A549 (cell line): ENCODE measurements at places on chromosomes 11 and 22. TPM values are rescaled to one million over a fixed set of nuclear protein-coding genes. Genes with fewer than 3 reads are reported as not detected.

ZNF195 gene
- polyA plus RNA-seq = 17.3 to 22.0 TPM (median 21.8 TPM) in 3 replicates

OMP gene
- polyA plus RNA-seq = not detected in 3 replicates

- DNase-seq = peak; percentile 0
Observed at GRCh38 chr22:34334893-34335292, 414.6 kb upstream of the LARGE1 start.

NAALAD2 gene
- not detected in 3 replicates for polyA plus RNA-seq

- DNase-seq = peak; percentile 67
Observed at GRCh38 chr11:43579171-43579918, 101.2 kb upstream of the HSD17B12 start.

GRCh38 chr11:60854847-60855725 lies 664 bp downstream of the PTGDR2 start:
- DNase-seq = no peak

DNA sequence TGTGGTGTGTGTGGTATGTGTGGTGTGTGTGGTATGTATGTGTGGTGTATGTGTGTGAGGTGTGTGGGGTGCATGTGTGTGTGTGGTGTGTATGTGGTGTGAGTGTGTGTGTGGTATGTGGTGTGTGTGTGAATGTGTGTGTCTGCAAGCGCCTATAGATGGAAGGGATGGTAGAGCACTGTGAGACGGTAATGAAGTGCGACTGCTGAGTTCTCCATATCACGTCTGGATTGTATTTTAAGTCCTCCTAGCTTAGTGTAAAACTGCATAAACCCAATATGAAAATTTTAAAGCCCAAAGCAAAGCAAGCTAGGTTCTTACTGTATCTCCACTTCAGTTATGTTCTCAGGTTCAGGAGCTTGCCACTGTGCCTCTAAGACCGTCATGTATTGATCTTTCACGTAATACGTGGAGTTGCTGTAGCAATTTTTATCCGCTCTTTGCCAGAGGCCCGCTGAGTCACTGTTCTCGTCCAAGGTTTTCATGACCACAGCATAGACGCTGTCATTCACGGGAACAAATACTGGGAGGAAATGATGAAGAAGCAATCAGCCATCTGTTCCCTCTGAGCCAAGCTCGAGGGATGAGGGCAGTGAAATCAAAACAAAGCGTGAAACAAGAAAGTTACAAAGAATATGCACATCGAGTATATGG lies 5.5 kb downstream of the PLET1 start:
- DNase-seq = no peak

DNA sequence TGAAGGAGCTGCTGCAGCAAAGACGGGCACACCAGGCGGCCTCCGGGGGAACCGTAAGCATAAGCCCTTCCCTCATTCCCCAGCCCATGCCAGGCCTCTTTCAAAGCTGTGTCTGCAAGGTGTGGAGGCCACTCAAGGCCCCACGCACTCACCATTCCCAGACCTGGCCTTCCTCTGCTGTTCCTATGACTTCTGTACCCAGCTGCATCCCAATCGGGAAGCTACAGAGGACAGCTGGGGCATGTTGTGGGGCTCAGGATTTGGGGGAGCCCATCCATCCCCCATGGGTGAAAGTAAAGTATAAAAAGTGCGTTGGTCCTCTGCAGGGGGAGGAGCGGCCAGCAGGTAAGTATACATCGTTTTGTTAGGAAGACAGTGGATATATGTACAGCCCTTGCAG lies 2.2 kb downstream of the POU2AF3 start:
- DNase-seq = no peak

GRCh38 chr11:117314840-117315239 lies 1.2 kb downstream of the BACE1 start:
- DNase-seq = no peak

- DNase-seq = no peak
Observed at GRCh38 chr22:31436132-31436531, 36.7 kb downstream of the DRG1 start.

GRCh38 chr11:44555031-44555800 lies 10.2 kb upstream of the CD82 start:
- no peak for DNase-seq

- DNase-seq = no peak
Observed at GRCh38 chr11:113202431-113202830, 112.0 kb upstream of the TTC12 start.

DNA sequence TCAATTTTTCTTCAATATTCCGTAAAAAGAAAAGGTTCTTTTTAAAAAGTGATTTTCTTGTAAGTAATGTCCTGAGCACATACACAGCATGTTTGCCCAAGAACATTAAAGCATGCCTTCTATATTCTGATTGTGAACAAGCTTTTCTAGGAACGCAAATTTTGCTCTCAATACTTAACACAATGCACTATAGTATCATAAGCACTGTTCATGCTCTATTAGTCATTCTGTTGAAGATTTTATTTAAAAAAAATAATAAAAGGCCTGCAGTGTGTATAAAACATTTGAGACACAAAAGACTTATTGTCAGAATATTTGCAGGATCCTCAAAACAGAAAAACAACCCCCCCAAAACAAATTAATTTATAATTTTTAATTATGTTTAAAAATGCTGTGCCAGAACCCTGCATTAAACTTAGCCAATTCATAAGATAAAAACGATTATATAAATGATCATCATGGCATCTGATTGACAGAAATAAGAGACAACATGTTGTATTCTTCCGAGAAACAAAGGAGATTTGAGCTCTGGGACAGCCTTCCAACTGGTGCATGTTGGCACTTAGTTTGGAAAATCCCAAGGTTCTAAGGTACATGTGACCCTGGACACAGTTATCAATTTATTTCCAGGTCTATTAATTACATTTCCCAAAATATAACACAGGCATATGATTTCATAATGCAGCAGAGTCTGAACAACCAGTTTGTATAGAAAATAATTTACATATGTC lies 13.1 kb downstream of the MTMR2 start:
- DNase-seq = no peak

- DNase-seq = no peak
Observed at GRCh38 chr11:94751786-94752185, 16.4 kb upstream of the AMOTL1 start.

KRTAP5-8 gene
- polyA plus RNA-seq = not detected in 3 replicates

DNA sequence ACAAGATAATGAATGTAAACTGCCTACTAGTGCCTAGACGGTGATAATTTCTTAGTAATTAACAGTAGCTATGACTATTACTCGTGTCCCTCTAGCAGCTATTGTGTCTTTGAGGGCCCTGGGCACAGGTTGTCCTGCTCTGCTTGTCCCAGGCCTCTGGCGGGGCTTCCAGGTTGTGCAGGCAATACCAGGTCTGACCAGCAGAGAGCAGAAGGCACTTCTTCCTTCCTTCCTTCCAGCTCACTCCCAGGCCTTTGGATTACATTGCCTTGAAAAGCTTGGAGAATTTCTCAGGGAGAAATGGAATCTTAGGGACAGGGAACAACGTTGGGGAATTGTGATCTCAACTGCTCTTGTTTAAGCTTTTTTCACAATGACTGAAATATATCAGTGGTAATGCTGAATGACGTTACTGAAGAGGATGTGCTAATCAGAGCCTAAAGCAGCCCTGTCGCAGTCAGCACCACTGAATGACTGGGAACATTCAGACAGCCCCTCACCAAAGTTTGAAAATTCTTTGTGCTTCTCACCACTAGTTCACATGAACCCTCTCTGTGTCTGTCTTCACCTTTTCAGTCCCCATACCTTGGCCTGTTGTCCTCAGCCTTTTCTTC lies 8.4 kb upstream of the CCKBR start:
- DNase-seq = peak; percentile 82

GRCh38 chr22:40932396-40932795 lies 18.8 kb upstream of the RBX1 start:
- DNase-seq = no peak

GRCh38 chr22:27512283-27512761 lies 289.2 kb downstream of the MN1 start:
- DNase-seq = no peak

IMMP1L gene
- 97.4 to 135 TPM (median 115 TPM) in 3 replicates for polyA plus RNA-seq

YPEL4 gene
- polyA plus RNA-seq = 0.04 to 0.06 TPM in 2 of 3 replicates, not detected in the other

DENND6B gene
- 1.7 to 2.3 TPM (median 1.9 TPM) in 3 replicates for polyA plus RNA-seq

RTN4R gene
- 2.1 to 2.8 TPM (median 2.7 TPM) in 3 replicates for polyA plus RNA-seq

HTR3B gene
- not detected in 3 replicates for polyA plus RNA-seq

DNA sequence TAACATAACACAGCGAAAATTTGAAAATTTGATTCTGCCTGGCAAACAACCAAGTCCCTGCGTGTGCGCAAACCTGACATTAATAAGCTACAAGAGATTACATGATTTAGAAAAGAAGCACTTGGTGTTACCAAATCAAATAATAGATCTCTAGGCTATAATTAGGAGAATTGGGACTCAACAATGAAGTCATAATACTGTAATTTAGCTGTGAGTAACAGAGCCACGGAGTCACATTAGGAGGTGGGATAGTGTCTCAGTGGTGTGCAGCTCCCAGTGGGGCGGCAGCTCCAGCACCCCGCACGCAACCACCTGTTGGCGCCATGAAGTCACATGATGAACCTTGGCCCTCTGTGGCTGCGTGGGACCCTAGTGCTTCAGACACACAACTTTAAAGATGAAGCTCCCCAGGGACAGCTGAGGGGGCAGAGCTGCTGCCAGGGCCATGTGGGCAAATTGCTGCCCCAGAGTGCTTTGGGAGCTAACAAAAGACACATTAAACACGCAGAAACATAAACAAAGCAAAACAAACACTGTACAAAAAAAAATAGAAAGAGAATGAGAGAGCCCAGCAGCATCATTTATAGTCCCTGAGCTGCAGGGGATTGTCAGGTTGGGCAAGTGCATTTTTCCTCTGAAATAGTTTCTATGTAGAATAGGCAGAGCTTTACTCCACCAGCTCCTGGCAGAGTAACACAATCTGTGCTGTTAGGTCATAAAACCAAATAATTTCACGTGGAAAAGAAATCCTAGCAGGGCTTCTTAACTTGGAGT lies 605.6 kb downstream of the SOX6 start:
- no peak for DNase-seq

GRCh38 chr11:729492-730074 lies 17.7 kb upstream of the TALDO1 start:
- DNase-seq = no peak

FGF4 gene
- polyA plus RNA-seq = not detected in 3 replicates

DNA sequence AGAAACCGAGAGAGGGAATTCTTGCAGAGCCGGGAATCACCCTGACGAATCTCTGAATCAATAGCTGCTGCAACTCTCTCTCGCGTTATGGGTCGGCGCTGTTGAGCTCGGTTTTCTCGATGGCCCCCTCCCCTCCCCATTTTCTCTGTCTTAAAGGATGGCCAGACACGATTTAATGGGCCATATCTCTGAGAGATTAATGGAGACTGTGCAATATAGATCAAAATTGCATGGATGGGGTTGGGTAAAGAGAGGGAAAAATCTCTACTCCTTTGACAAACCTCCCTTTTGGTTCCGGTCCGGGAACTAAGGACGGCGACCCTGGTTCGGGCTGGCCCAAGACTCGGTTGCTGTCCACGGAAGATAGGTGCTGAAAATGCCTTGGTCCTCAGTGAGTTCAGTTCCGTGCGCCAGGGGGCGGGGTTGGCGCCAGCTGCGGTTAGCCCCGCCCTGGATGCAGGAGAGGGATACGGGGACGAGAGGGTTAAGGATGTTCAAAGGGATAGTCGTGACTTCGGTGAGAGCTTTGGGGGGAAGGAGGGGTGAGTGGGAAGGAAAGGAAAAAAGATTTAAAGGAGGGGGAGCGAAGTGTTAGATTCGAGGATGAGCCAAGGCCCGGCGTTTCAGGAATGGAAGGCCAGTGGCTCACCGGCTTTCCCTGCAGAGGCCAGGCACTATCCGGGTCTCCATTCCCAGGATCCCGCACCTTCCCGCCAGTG lies 103.6 kb upstream of the HSD17B12 start:
- peak; percentile 62 for DNase-seq

VPREB1 gene
- polyA plus RNA-seq = not detected in 3 replicates

GRCh38 chr11:83249445-83249844 lies 36.7 kb downstream of the CCDC90B start:
- DNase-seq = no peak

DNA sequence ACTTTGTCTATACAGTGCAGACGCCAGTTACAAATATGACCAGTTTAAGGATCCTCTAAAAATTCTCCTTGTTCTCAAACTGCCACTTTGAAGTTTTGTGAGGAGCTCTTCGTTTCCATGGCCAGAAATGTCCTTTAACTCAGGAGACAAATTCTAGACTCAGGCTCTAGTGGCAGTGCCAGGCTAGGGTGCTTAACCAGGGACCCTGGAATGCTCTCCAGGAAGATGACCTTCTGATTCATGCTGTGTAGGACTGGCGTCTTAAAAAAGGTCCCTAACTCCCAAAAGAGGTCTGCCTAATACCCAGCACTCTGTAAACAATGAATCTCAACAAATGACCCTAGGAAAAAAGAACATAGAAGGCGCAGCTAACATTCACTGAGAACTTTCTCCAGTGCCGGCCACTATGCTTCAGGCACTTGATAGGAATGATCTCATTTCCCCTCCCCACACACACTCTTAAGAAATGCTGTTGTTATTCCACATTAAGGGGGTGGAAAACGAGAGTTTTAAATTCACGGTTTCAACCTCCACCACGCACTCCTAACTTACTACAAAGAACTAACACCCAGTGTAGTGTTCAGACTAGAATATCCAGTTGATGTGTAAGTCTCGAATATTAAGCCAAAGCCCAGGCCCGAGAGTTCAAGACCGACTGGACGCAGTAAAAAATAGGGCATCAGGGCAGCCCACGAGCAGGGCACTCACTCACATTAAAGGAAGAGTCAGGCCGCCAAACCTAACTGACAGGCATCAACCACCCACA lies 747 bp downstream of the NXF1 start:
- DNase-seq = no peak

DNA sequence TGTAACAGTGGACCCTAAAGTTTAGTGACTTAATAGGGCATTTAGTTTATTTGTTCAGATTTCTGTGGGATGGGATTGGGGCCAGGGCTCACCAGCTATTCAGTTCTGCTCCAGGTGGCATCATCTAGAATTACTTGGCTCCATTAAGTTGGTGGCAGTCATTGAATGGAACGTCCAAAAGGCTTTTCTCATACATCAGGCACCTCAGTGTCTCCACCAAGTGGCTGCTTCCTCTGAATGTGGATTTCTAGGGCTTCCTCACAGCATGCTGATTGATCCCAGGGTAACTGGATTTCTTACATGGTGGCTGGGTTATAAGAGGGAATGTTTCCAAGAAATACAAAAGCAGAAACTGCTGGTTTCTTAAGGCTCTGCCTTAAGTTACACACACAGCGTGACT lies 34.7 kb downstream of the USP47 start:
- DNase-seq = peak; percentile 40

UBASH3B gene
- 26.8 to 33.4 TPM (median 32.5 TPM) in 3 replicates for polyA plus RNA-seq

- DNase-seq = no peak
Observed at GRCh38 chr11:73597336-73597955, 466 bp downstream of the FAM168A start.

GRCh38 chr11:34679681-34680080 lies 58.8 kb downstream of the EHF start:
- DNase-seq = no peak

- no peak for DNase-seq
Observed at GRCh38 chr11:78033040-78033439, 10.0 kb upstream of the KCTD14 start.
